Head of caudate nucleus (tissue), 42 donors: ENCODE measurements at places on chromosomes 2 and 18.

GRCh38 chr2:108935271-108935741, 53.7 kb downstream of the EDAR start:
- no peak for DNase-seq

GRCh38 chr2:173354073-173354581, 545 bp upstream of the CDCA7 start:
- DNase-seq: no peak

- peak; percentile 67 for DNase-seq
These were observed 80.1 kb upstream of the CTNNA2 start for GRCh38 chr2:79432731-79433146.

GRCh38 chr2:150383587-150383986, 103.9 kb downstream of the RND3 start:
- DNase-seq: no peak

DNA sequence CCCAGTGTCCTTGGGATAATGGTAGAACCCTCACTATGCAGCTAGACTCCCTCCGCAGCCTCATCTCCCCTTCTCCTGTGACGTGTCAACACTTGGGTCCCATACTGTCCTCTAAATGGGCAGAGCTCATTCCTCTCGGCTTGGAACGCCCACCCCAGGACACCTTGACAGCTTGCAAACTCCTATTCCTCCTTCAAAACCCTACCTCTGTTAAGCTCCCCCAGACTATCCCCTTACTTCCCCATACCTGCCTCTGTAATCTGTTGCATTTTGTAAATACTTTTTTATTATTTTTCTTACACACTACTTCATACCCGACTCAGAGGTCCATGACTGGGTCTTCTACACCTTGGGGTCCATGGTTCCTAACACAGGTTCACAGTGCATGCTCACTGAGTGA, 28.0 kb downstream of the STEAP3 start:
- no peak for DNase-seq
